HFF-Myc (cell line): ENCODE measurements at places on chromosomes 11 and 22.

- DNase-seq: no peak
Observed at GRCh38 chr22:22770280-22770871, 117.2 kb upstream of the IGLL5 start.

DNA sequence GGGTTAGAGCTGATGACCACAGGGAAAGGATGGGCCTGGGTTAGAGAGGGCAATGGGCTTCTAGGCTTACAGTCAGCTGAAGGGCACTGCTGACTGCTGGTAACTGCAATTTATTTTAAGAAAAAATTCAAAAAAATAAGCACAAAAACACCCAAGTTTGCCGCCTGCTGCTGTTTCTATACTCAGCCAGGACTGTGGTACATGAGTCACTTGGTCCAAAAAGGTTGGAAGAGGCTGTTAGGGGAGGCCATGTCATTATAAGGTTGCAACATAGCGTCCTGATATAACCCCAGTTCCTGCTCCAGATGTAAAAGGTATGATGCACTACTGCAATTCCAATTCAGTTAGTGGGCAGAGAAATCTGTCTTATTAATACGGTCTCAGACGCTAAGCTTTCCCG is 98.9 kb downstream of the ETS1 start:
- no peak for DNase-seq

DNA sequence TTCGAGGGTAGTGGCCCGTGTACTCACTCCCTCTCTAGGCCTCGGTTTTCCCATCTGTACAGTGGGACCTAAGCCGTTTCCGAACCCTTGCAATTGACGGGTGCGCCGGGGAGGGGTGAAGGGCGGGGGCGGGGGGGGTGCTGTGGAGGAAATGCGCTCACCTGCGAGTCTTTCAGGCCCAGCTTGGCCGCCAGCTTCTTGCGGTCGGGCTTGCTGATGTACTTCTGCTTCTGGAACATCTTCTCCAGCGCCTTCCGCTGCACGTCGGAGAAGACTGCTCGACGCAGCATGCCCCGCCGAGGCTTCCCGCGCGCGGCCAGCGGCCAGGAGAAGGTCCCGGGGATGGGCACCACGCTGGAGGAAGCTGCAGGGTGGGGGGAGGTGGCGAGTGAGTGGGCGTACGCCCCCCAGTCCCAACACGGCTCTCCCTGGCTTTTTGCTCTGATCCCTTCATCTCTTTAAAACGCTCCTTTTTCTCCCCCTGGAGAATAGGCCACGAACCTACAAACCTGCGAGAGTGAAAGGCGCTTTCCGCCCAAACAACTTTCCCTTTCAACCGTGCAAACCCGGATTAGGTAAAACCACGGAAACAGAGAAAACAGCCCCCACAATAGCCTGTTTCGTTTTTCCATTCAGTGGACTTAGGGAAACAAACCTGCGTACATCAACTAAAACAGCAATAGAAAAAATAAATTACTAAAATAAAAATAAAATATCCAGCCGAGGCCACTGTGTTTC is 3.2 kb downstream of the DBX1 start:
- no peak for DNase-seq

DNA sequence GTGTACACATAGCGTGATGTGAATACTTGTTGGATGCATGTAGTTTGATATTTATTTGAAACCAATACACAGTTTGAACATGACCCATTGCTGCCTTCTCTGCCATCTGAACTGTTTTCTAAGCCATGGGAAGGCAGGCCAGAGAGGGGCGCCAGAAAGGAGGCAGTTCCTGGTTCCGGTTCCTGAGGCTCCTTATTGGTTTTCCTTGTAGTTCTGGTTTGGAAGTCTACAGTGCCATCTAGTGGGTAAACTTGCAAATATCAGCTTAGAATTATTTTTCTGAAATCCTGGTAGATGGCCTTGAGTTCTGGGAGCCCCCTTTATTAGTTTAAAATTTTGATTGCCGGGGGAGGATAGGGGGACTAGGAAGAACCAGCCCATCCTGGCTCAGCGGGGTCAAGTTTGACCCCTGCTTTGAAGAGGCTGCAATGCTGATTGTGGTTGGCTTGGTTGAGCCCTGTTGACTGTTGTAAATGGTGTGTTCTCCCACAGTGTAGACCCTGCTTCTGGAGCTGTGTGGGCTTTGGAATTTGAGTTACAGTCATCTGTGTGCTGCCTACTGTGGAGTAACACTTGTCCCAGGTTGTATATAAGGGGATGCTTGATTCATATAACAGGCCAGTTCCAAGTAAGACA is 48.4 kb downstream of the GRAMD1B start:
- DNase-seq: peak; percentile 71

DNA sequence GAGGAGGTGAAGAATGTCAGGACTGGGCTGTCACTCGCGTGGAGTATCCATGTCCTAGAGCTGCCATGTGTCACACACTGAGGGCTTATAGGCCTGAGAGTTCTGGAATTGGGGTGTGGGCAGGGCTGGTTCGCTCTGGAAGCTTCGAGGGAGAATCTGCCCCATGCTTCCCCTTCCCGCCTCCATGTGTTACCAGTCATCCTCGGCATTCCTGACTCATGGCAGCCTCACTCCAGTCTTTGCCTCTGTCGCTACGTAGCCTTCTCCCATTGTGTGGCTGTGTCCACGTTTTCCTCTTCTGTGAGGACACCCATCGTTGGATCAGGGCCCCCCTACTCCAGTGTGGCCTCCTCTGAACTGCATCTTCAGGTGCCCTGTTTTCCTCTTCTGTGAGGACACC is 301.2 kb downstream of the TBC1D22A start:
- DNase-seq: no peak

DNA sequence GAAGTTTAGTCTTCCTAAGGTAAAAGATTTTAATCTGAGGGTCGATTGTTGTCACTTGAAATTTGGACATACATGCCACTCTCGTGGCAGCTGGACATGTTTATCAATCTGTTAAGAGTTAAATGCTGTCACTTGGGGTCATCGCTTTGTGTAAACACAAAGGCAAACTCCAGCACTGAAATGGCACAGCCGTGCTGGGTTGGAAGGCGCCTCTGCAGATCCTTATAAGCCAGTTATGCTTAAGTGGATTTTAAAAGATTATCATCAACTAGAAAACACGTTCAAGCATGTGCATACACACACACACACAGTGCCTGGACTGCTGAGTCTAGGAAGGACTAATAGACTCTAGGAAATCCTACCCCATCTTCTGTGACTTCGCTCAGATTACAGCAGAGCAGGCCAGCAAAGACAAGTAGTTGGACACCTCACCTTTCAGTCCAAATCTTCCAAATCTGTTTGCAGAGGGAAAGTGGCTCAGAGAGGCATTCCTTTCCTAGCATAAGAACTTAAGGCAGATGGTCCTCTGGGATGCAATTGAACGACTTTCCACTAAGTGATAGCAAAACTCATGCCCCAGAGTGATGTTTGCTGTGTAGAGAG is 83.7 kb downstream of the CACNG2 start:
- DNase-seq: no peak

DNA sequence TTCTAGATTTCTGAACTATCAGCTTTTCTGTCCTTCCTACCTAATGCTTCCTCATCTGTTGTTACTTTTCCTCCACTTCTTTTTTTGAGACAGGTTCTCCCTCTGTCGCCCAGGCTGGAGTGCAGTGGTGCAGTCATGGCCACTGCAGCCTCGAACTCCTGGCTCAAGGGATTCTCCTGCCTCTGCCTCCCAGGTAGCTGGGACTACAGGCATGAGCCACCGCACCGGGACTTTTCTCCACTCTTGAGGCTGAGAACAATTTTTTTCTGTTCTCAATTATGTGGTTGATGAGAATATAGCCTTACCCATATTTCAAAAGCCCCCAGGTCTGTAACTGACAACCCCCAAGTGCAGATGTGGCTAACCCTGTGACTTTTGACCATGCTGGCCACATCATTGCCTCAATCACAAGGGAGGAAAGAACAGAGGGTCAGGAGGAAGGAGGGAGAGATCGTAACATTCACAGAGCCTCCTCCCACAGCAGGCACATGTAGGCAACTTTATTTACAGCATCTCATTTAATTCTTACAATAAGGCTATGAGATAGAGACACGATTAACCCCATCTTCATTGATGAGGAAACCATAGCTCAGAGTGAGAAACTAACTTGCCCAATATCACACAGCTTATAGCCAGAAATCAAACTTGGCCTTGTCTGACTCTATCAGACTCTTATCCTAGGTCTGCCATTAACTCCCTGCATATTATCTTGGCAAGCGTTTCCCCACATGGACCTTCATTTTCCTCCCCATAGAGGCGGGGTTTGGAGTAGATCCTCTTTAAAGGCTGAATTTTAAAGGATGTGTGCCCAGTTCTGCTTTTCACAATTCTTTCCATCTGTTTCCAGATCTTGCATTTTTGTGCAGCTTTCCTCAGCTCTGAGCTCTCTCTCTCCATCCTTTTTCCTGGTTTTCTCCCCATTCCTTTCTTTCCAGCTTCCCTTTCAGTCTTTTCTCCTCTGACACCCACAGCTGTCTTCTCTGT is 9.6 kb downstream of the POU2F3 start:
- no peak for DNase-seq

DNA sequence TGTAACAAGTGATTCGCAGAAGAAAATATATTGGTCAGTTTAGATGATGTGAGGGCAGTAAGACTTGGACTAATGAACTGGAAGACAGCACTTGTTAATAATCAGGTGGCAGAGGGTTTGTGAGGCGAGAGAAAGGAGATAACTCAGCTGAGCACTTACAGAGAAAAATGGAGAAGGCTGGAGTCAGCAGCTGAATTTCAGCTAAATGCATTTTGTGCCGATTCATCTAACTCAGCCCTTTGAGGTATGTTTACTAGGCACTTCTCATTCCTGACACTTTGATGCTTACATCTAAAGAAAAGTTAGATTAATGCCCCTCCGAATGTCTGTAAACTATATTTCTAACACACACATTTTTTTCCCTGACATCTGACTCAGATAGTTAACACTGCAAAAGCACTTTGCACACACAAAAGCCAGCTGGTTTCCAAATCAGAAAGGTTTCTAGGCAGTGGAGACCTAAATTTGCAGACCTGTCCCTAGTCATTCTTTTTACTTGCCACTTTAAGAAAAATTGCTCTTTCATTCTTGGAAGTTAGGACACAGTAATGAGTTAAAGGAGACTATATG is 859.5 kb upstream of the CCDC90B start:
- DNase-seq: no peak

DNA sequence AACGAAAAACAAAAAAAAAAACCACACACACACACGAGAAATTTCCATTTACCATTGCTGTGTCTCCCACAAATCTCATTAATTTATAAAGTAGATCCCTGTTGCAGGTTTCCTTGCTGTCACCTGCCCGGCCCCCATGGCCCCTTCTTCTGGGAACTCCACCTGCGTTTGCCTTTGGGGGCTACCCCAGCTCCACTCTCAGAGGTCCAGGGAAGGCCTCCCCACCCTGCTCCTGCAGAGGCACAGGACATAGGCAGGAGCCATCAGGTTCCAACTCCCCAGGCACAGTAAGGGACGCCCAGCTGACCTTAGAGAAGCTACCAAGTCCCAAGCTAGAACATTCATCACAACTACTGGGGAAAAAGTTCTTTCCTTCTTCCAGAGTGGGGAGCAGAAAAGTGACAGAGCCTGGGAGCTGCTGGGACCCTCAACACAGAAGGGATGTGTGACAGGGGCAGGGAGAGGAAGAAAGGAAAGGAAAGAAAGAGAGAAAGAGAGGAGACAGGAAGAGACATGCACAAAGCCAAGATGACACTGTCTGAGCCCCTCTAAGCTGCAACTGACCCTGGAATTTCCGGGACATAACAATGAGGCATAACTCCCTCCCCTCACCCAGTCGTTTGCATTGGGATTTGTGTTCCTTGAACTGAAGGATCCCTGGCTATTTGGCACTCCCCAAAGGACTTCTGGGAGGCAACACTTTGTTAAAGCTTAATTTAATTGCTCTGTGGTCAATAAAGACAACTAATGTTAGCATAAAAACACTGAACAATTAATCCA is 175.7 kb downstream of the SHANK2 start:
- DNase-seq: no peak

GRCh38 chr11:70289582-70289981 is 19.1 kb downstream of the PPFIA1 start:
- DNase-seq: no peak

- DNase-seq: no peak
Observed at GRCh38 chr11:46183819-46184218, 62.6 kb upstream of the PHF21A start.

DNA sequence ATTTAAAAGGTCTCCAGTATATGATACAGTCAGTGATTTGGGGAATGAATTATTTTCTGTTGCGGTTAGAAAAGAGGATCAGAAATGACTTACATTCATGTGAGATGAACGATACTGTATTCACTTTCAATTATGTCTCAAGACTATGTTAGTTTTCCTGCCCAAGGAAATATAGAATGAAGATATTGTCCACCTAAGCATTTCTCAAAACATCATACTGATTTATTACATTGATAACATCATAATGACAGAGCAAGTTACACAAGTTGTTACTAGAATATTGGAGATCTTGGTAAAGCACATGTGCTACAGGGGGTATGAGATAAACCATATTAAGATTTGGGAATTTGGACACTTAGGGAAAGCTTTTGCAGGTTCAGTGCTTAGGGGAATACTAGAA is 67.8 kb upstream of the OR9G4 start:
- DNase-seq: no peak

DNA sequence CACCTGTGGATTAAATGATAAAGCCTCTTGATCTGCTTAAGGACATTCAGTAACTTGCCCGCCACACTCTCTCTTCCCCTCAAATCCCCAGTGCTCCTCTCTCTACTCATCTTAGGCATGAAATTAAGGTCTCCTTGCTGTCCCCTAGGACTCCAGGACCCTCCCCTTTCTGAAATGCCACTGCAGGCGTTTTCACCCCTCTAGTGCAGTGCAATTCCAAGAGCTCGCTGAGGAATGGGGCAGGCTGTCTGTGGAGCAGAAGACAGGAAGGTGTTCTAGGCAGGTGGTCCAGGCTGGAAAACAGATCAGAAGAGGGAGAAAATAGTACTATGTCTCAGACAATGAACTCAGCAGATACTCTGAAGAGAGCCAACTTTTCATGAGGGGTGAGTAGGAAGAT is 55.8 kb upstream of the ARHGAP42 start:
- no peak for DNase-seq

DNA sequence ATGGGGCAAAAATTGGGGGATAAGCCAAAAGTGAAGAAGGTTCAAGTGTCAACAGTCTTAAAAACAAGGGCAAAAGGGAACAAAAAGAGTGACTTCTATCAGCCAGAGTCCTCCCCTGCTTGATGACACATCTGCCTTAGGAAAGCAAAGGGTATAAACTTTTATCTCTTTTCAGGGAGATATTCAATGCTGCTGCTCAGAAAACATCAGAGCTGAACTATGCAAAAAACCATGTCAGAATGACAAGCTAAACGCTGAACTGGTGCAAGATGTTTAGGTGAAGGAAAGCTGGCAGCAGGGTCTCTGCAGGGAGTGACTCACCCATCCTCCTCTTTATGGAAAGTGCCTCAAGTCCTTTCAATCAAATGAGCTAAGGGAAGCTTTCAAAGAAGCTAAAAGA is 24.7 kb downstream of the ALG9 start:
- no peak for DNase-seq

GRCh38 chr11:113384551-113384950 is 3.0 kb upstream of the ANKK1 start:
- peak; percentile 90 for DNase-seq

GRCh38 chr11:43130616-43131015 is 181.2 kb upstream of the API5 start:
- DNase-seq: no peak
